ENCODE measurements at places on chromosomes 2 and 18.

- DNase-seq, result no peak
Observed at GRCh38 chr18:24975496-24976372, 376.2 kb downstream of the ZNF521 start.

- no peak for DNase-seq
Observed at GRCh38 chr2:62884514-62884913, 166.1 kb upstream of the OTX1 start.

GRCh38 chr18:57555134-57555533 is 31.4 kb downstream of the FECH start:
- no peak for DNase-seq

DNA sequence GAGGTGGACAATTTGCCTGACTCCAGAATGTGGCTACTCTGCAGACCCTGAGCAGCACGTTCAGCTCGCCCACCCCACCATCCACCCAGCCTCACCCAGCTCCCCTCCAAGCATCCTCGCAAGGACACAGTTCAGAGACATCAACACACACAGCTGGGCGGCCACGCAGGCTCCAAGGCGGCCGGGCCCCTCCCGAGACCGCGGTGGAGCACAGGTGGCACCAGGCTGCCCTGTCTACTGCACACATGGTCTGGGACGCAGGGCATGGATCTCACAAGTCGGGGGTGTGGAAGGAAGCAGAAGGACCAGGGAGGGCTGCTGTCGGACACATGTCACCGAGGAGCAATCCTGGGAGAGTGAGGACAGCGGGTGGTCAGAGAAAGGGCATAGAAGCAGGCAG is 36.2 kb downstream of the AQP12A start:
- no peak for DNase-seq

DNA sequence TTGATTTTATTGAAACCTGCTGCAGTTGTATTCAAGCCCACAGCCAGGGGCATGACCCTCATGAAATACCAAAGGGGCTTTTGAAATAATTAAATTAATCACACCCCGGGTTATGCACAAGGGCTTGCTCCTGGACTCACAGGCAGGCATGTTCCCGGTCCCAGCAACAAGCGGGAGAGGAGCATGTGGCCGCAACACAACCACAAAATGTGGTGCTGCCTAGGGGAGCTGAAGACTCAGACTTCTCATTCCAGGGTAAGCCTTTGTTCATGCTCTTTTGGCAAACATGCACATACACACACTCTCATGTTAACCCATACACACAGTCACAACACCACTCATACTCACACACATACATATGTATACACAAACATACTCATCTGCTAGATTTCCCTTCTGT is 233.7 kb upstream of the SMAD2 start:
- DNase-seq, result no peak

DNA sequence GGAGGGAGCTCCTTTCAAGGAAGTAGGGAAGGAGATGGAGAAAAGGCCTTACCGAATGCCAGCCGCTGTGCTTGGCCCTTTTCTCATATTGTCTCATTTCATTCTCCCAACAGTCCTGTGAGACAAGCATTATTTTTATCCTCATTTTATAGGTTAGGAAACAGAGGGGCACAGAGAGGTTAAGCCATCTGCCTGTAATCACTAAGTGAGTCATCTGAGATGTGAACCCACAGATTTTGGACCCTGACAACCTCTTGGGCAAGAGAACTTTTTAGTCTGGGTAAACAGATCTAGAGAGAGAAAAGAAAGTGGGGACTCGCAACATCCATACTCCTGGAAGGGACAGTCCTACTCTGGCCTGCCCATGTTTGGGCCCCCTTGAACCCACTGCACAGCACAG is 91.7 kb upstream of the LCLAT1 start:
- no peak for DNase-seq

GRCh38 chr2:85926526-85926925 is 37.7 kb upstream of the ST3GAL5 start:
- peak; percentile 22 for DNase-seq

GRCh38 chr2:218961651-218962570 is 2.4 kb downstream of the CDK5R2 start:
- no peak for DNase-seq

- peak; percentile 39 for DNase-seq
Observed at GRCh38 chr2:174012347-174013314, 47.5 kb upstream of the SP3 start.
